ENCODE measurements at places on chromosomes 5 and 9.
A peak's percentile ranks its signal among the peaks of the same experiment; 100 is the strongest.

GRCh38 chr5:162160401-162160800 is 92.8 kb downstream of the GABRG2 start:
- no peak for ATAC-seq

DNA sequence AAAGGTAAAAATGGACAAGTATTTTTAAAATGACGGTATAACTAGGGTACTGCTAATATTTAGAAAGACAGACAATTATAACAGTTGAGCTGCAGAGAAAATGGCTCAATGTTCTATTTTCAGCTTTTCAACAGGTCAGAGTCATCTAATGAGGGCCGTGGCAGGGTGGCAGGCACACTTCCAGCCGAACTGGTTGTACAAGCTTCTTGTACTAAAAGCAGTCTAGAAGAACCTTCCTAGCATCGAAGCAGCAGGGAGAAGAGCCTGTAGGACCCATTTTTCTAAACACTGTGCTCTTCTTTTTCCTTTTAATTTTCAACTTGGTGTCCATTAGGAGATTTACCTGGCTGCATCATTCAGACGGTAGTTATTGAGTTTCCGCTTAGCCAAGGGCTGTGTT is 85.6 kb downstream of the SLC28A3 start:
- ATAC-seq: no peak

DNA sequence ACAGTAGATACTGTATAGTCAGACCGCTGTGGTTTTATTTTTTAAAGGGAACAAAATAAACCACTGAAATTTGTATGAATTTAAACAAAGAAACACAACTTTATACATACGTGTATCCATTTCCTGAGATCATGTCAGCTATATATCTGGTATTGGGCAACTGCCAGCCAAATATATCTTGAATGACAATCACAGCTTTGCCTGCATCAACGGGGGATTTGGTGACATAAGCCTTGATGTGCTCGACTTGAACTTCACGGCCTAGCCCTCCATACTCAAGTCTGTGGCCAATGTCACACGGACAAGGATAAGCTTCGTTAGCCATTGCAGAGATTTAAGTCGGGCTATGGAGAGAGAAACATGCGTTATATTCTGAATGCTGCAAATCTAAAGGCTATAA is 17.3 kb downstream of the CMBL start:
- ATAC-seq: no peak

DNA sequence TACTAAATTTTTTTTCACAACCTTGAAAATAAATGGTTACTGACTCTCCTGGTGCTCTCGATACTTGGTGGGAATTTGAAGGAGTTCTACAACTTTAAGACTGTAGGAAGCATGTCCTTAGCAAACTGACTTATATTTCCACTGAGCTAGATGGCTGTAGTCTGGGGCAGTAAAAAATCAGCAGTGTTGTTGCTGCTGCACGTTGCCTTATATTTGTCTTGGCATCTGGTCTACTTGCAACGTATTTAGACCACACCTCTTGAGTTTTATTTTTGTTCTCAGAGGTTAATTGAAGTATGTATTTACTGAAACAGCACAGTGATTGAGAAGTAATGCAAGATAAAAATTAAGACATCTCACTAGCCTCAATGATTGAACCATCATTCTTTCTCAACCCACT is 76.3 kb downstream of the ERMP1 start:
- ATAC-seq: no peak

- ATAC-seq: no peak
Measured at GRCh38 chr5:10432059-10433008, 9.3 kb upstream of the ROPN1L start.

- no peak for ATAC-seq
Measured at GRCh38 chr5:137975208-137975607, 57.7 kb downstream of the FAM13B start.

DNA sequence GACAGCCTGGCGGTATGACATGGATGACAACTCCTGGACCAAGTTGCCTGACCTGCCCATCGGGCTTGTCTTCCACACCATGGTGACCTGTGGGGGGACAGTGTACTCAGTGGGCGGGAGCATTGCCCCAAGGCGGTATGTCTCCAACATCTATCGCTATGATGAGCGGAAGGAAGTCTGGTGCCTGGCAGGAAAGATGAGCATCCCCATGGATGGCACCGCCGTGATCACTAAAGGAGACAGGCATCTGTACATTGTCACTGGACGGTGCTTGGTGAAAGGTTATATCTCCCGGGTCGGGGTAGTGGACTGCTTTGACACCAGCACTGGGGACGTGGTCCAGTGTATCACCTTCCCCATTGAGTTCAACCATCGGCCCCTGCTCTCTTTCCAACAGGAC is 1.3 kb downstream of the CCIN start:
- no peak for ATAC-seq

DNA sequence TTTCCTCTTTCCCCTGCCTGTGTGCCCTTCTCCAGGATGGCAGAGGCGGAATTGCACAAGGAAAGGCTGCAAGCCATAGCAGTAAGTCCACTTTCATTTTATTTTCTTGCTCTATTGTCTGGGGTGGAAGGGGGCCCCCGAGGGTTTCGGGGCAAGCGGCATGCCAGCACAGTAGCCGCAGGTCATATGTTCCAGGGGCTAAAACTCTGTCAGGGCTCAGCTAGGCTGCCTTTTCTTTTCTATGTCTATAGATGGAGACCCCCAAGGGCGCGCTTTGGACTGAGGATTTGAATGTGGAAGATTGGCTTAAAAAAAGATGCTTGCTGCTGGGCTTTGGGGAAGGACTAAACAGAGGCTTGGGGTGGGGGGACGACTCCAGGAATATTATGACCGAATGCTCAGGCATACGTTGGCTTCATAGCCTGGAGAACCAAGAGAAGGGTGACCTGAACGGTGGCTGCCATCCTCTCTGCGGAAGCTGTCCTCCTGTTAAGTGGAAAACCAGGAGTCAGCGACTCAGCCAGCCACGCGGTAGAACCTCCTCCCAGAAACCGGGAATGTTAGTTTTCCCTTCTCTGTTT is 545 bp downstream of the PALM2AKAP2 start:
- ATAC-seq: no peak

GRCh38 chr9:134066913-134067851 is 644 bp downstream of the BRD3 start:
- ATAC-seq: peak; percentile 0

- ATAC-seq: peak; percentile 66
Measured at GRCh38 chr5:55226027-55226933, 835 bp downstream of the MCIDAS start.

- ATAC-seq: no peak
Measured at GRCh38 chr9:19493876-19494275, 85.1 kb downstream of the ACER2 start.

DNA sequence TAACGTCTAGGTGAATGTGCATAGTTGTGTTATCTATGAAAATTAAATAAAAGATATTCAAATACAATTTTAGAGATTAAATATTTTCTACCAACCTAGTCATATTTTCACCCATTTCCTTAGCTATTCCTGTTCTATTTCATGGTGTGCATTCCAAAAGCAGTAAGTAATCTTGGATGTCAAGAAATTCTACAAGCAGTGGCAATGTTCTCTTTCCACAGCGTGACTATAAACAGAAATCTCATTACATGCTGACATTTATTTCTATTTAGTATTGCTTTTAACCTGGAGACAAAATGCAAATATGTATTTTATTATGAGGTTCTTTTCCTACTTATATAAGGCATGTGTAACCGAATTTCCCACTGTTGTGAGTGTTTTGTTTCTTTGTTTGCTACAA is 510.0 kb downstream of the ACTL7B start:
- ATAC-seq: no peak

DNA sequence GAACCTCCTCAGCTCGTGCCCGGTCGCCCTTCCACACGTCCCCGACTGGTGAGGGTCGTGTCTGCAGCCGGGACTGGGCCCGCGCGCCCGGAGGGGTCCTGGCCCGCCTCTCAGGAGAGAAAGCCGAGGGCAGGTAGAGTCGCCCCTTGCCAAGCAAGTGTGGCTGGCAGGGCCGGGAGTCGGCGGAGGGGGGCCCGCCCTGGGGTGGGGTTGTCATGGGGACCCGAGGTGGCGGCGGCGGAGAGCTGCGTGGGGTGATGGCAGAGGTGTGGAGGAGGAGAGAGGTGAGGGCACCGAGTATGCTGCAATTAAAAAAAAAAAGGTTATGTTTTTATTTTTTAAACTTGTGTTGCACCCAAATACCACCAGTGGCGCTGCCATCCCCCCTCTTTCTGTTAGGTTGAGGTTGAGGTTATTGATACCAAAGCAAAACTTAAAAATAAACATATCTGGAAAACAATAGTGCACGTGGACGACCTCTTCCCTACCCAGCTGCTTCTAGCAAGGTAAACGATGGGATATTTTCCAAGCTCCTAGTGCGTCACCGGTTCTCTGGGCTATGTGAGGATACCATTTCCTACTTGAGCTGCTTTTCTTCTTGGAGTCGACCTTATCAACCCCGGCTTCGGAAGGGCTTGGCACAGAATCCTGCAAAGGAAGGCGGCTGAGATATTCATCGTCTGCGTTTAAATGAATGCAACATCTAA is 660 bp downstream of the SCAMP1 start:
- peak; percentile 40 for ATAC-seq

- ATAC-seq: no peak
Measured at GRCh38 chr9:93207326-93207814, 23.4 kb downstream of the WNK2 start.

DNA sequence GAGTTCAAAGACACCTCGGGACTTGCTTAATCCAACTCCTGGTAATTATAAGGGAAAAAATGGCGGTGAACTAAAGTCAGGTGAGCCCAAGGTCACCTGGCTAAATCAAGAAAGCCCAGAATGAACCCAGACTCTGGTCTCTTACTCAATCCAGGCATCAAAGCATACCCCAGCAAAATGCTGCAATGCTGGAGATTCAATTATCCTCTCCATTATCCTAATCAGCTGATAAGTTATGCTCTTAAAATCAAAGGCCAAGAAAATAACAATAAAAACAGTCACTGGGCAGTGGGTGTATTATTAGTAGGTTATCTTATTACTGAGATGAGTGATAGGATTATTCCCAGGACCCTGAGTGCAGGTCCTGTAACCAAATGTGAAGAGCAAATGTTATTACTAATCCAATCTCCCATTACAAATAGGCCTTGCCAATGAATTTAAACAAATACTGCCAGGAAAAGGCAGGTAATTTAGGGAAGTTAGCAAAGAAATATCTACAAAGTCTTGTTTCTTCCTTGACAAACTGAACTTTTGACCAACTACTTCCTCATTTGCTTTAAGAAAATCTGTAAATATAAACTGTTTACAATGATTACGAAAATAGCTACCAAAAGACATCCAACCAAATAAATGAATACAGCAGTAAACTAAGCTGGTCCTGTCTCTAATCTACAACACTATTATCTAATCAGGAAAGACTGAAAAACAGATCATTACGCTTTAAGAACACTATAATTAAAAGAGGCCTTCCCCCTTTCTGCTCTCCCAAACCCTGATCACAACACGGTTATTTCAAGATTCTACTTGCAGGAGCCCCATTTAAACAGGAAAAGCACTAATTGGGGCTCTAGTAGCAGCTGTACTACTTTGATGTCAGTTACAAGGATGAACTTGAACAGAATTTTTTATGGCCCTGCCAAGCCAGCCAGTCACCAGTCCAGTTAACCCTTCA is 103.2 kb downstream of the MED27 start:
- ATAC-seq: no peak

GRCh38 chr5:67361932-67362729 is 165.5 kb upstream of the CD180 start:
- no peak for ATAC-seq

DNA sequence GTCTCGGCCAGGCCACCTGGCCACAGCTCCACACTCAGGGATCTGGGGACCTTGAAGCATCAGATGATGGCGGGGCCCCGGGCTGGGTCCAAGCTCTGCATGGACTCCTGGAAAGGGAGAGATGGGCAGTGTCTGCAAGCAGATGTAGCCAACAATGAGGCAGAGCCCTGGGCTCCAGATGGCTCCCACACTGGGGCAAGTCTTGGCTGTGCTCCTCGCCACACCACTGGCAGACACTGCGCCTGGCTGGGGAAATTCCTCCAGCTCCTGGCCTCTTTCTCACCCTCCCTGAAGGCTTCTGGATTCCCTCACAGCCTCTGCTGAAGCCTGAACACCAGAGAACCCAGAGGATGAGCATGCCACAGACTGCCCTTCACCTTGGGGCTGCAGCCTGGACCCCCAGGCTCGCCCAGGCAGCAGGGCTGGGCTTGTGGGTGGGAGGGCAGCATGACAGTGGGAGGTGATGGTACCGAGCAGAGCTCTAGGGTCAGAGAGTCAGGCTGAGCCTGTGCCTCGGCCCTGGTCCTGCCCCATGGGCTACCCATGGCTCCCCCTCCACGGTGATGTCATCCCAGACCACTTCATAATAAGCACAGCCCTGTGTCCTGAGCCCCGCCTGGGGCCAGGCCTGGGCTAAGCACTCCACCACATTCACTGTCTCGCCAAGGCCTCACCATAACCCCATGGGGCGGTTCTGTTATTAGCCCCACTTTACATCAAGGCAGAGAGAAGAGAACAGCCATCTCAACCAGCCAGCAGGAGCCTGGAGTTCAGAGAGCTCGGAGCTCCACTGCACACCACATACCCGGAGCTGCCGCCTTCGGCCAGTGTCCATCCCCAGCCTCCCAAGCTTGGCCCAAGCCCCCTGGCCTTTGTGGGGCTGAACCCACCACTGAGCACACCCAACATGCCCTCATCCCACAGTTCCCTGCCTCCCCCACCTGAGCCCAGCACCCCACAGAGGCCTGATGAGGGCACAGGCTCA is 62.2 kb upstream of the ADAMTS2 start:
- no peak for ATAC-seq

- no peak for ATAC-seq
Measured at GRCh38 chr9:17832812-17833211, 253.9 kb downstream of the SH3GL2 start.

DNA sequence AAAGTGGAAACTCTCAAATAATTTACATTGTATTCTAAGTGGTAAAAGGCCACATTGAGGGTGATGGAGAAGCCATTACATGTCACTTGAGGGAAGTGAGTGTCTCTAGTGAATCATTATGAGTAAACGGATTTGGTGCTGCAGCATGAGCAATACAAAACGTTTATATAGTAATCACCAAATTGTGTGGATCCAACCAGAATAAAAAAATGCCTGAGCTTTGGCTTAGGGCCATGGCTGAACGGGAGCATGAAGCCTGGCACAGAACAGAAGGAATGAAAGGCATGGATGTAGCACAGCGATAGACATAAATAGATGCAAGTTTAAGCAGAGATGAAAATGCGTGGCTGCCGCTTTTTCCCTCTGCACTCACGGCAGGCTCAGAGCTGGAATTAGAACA is 58.3 kb downstream of the PTTG1 start:
- ATAC-seq: peak; percentile 87

DNA sequence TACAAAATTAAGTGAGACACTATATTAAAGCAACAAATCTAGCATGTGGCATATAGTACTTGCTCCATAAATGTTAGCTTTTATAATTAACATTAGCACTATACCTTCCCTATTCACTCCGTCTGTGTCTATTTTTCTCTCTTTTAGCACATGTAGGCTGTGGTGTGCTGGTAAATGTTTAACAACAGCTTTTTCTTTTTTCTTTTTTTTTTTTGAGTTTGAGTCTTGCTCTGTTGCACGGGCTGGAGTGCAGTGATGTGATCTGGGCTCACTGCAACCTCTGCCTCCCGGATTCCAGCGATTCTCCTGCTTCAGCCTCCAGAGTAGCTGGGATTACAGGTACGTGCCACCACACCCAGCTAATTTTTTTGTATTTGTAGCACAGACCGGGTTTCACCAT is 62.1 kb downstream of the SPRY4 start:
- no peak for ATAC-seq
